ENCODE measurements at places on chromosomes 3 and 15.

DNA sequence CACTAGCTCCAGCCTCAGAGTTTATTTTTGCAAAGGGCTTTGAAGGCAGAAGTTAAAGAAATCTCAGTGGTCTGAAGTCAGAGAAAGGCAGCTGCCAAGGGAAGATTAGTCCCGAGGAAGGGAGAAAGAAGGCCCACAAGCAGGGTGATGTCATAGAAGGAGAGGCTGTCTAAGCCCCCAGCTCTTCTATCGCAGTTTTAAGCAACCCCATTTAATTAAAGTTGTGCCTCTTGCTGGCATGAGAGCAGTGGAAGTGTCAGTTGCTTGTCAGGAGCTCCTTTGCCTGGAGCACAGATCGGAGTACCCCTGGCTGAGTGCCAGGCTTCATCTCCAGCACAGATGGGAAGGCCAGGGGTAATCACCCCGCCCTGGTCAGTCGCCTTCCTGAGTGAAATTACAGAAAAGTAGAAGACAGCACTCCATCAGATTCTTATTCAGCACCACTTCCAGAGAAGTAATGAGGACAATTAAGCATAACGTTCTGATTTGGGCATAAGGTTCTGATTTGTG lies 530.7 kb downstream of the EPHB1 start:
- no peak for DNase-seq

DNA sequence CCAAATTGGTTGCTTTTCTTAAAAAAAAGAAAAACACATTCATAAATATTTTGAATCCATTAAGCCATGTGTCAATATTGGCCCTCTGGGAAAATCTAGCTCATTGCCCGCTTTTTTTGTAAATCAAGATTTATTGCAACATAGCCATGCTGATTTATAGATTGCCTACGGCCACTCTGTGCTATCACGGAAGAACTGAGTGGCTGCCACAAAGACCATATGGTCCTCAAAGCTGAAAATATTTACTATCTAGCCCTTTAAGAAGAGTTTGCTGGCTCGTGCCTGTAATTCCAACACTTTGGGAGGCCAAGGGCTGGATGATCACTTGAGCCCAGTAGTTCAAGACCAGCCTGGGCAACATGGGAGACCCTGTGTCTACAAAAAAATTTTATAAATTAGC lies 45.9 kb downstream of the IL5RA start:
- DNase-seq, result no peak

DNA sequence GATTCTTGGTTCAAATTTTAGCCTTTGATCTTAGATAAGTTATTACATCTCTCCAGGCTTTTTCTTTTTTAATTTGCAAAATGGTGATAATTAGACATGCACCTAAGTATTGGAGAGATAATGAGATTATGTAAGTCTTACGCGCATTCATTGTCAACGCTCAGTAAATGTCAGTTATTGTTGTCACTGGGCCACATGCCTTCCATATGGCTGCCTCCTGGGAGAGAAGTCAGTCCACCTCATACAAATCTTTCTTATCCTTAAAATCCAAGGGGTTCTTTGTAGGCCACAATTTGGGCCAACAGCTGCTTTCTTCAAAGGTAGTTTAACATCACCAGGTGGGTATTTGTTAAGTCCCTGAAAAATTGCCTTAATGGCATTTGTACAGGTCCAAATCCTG lies 25.5 kb upstream of the PTPRG start:
- no peak for DNase-seq

DNA sequence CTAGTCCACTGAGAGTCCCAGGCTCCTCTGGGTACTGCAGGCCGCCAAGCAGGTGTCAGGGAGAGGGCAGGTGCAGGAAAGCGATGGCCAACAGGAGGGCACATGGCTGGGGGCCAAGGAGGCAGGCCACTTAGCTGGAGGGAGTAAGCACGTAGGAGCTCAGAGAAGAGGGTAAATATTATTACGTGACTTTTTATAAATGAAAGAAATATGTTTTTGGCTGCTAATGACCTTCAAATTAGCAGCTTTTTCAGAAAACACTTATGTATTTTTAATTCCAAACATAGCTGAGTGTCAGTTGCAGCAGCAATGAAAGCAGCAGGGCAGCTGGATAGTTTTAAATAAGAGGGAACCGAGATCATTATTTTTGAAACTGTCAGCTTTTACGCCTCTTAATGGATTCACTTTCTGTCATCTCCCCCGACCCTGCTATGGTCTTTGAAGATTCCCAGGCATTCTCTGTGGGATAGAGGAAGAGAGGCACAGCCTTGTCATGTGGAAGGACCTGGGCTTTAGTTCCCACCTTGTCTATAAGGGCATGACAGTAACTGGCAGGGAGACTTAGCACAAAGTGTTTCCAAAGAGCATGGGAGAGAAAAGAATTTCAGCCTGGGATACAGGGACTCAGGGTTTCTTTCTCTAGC lies 477.1 kb downstream of the EPHB1 start:
- DNase-seq, result peak; percentile 48

- no peak for DNase-seq
These were observed 106.4 kb upstream of the RPL32 start for GRCh38 chr3:12947504-12948369.

- DNase-seq, result no peak
These were observed 641 bp downstream of the OPA1 start for GRCh38 chr3:193593668-193594030.

- DNase-seq, result no peak
These were observed 72.0 kb upstream of the BLM start for GRCh38 chr15:90644952-90645725.

DNA sequence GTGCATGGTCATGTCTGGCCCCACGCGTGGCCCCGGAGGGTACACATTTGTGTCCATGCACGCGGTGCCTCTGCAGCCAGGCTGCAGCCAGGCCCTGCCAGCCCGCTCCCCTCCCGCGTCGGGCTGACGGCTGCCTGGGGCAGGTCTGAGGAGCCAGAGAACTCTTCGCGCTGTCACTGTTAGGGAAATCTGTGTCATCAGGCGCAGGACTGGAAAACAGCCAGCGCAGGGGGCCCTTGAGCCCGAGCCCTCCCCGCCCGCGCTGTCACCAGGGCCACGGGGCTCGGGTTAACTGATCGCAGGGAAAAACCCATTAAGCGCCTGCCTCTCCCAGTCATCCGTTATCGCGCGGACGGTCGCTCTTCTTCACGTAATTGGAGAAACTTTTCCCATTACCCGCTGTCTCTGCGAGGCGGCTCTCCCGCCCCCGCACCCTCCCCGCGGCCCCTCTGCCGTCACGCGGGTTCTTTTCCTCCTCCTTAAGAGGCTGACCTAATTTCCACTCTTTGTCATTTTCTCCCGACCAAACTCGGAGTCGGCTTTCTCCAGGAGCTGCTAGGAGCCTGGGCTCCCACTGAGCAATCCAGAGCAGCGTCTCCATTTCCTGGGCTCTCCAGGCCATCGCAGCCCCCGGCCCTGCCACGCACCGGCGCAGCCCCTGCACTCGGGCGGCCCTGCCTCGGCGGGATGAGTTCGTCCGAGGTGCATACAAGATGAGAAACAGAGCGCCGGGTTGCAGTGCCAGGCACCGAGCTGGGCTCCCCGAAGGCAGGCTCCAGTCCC lies 57.5 kb upstream of the PRR23E start:
- DNase-seq, result peak; percentile 36

GRCh38 chr3:188607805-188608315 lies 453.9 kb downstream of the LPP start:
- no peak for DNase-seq

DNA sequence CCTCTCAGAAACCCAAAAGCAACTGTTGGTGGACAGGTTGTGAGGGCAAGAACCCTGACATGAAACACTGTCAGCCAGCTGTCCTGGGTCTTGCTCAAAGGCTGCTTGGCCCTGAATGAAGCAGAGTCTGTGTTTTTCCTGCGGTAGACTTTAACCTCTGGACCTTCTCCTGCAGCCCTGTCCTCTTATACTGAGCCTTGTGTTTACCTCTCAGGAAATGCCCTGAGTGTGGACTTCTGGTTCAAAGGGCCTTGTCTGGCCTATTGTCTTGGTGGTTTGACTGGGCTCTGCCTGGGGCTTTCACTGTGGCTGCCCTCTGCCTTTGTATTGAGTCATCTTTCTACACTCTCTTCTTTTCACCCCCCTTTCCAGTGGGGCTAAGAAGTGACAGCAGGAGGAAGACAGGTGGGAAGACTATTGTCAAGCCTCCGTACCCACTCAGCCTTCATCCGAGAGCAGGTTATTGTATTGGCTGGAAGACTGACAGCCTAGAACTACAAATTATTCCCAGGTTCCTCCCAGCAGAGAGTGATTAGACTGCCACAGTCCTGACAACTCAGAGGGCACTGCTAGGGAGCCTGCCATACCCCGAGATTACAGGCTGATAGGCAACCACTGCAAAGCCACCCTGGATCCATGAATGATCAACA lies 3.5 kb downstream of the SEC13 start:
- DNase-seq, result no peak

GRCh38 chr3:97001611-97002010 lies 187.2 kb downstream of the EPHA6 start:
- DNase-seq, result no peak

DNA sequence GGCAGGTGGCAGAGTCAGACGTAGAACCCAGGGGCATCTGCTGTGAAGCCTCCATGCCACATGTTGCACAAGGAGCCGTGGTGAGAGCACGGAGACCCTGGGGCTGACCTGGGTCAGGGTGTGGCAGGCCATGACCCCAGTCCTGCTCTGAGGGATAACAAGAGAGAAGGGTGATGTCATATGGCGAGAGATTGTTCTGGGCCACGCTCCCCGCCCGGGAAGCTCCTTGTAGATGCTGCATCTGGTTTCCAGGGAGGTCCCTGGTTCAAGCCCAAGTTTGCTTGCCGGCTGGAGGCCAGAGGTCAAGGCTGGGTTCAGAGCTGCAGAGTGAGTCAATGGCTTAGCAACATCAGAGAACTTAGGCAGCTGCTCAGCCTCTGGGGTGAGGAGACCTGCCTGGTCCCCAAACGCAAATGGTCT lies 17.3 kb downstream of the FGD5 start:
- no peak for DNase-seq

- no peak for DNase-seq
These were observed 6.0 kb downstream of the CLCN2 start for GRCh38 chr3:184355261-184356040.

DNA sequence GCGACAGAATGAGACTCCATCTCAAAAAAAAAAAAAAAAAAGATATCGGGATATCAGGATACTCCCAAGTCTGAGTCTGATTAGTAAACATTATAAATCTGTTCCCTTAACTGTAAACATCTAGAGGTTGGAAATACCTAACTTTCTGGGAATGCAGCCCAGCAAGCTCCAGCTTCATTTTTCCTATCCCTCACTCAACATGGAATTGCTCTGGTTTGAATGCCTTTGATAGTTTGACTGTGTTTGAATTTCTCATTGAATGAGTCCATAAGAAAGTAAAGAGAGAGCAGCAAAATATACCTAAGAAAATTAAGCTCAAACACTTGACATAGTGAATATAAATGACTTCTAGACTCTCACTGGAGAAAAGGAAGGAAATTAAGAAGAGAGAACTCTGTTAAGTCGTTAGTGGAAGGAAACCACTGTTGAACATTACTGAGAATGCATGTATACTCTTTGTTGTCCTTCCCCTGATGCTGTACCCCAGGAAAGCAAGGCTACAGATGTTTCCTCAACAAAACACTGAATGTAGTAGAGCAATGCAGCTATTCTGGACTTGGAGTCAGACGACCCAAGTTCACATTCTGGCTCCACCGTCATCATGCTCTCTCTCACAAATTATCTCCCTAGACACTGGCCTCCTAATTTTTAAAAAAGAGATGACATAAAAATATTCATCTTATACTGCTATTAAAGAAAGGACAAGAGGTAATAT lies 62.4 kb downstream of the CD200 start:
- DNase-seq, result no peak

- DNase-seq, result no peak
These were observed 508.8 kb downstream of the DIPK2A start for GRCh38 chr3:144480416-144480919.

- no peak for DNase-seq
These were observed 181.6 kb upstream of the RBMS3 start for GRCh38 chr3:29099296-29099695.

DNA sequence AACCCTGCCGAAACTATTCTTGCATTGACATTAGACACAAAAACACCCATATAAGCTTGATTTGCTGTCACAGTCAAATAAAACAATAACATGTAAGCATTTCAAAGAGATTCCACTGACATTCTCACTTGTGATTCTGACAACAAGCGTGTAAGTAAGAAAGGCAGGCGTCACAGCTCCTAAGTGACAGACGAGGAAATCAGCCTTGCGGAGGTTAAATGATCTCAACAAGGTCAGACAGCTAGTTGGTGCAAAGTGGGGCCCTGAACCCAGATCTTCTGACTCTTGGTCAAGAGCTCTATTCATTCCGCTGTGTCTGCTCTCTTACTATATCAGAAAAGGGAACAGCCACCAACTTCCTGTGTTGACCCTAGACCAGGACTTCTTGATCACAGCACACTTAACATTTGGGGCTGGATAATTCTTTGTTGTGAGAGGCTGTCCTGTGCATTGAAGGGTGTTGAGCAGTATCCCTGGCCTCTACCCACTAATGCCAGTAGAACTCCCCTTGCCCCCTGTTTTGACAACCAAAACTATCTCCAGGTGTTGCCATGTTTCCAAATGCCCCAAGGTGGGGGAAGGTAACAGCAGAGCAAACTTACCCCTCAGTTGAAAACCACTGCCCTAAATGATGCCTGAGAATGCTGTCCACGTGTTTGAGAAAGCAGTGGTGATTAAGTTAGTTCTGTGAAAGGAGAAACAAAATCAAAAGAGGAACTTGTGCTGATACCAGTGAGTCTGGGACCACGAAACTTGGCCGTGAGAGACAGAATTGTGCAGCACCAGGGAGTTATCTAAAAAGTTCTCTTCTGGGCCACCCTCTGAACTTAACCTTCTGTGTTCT lies 86.1 kb downstream of the LIPC start:
- no peak for DNase-seq

DNA sequence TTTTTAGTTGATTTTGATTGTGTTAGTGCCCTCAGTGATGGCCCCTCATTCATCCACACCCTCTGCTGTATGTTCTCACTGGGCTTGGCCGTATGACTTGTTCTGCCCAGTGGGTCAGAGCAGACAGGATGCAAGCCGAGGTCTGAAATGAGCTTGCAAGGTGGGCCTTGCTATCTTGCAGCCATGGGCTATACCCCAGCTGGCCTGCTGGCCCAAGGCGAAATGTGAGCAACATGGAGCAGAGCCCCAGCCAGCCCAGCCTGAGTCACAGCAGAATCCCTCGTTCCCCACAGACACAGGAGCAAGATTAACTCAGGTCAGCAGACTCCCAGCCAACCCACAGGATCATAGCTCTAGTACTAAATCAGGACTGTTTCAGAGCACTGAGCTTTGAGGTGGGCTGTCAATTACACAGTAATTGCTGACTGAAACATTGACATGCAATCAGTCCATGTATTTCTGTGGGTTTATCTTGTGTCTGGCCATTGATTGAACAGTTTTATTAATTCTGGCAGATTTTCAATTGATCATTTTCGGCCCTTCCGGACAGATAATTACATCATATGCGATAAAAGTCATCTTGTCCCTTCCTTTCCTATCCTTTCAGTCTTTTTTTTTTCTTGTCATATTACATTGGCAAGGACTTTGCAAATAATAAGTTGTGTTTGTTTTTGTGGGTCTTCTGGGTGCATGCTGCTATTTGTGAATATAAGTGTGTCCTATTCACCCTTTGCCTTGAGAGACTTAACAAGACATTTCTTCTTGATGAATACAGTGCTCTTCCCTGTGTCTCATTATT lies 27.1 kb downstream of the KLF15 start:
- no peak for DNase-seq

GRCh38 chr3:78875851-78876250 lies 891.9 kb downstream of the ROBO1 start:
- DNase-seq, result no peak
